GM13977 (cell line): ENCODE measurements at places on chromosomes 7 and 10.

- peak; percentile 13 for DNase-seq
Measured at GRCh38 chr10:114925587-114926586, 12.1 kb upstream of the TRUB1 start.

DNA sequence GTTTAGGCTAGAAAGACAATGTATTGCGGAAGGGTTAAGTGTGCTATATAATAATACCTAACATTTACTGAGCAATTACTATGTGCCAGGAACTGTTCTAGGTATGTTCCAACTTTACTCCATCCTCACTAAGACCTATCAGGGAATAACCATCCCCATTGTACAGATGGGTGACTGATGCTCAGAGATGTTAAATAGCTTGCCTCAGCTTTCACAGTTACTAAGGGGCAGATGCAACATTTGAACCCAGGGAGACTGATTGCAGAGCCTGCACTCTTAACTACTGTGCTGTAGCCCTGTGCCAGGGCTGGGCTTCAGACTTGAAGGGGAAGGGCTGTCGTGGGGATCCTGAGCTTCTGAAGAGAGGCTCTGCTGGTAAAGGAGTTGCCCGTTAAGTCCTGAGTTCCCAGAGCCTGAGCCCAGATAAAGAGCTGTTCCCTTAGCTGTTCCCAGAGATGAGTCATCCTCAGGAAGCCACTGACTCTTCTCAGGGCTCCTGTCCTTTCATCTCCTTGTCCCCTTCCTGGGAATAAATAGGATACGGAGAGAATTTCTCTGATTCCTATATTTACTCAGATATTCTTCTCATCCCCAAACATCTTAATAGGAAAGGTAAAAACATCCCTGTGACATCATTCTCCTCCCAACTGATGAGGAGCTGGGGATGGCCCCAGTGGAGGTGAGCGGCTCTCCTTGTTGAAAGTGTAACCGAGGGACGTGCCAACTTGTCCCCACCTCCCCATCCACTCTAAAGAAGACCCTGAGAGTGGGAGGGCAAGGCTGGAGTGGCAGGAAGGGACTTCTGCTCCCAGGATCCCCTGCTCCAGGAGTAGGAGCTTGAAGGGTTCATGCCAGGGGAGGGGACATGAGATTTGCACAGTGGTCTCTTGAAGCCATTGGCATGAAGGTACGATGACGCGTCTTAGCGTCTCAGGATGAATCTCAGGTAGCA, 28.0 kb upstream of the HABP2 start:
- DNase-seq, result no peak

- DNase-seq, result no peak
Measured at GRCh38 chr10:102401735-102402511, 6.4 kb downstream of the NFKB2 start.

DNA sequence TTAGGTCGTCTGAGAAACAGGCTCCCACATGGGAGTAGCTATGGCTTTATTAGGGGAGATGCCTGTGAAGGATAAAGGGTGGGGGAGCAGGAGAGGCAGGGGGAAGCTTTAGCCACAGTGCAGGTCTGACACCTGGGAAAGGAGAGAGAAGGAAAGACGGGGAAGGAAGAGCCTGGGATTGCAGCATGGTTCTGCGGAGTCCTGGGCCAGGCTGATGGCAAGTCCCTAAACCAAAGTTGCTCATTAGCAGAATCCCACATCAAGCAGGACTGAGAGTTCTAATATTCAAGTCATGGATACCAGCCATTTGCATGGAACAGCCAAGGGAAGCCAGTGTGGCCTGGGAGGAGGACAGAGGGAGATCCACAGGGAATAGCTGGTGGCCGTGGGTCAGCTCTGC, 414.8 kb downstream of the RPS24 start:
- DNase-seq, result no peak

- no peak for DNase-seq
Measured at GRCh38 chr7:150856303-150857275, 4.3 kb downstream of the AOC1 start.

GRCh38 chr10:86862786-86863483, 94.5 kb downstream of the MMRN2 start:
- DNase-seq, result no peak

DNA sequence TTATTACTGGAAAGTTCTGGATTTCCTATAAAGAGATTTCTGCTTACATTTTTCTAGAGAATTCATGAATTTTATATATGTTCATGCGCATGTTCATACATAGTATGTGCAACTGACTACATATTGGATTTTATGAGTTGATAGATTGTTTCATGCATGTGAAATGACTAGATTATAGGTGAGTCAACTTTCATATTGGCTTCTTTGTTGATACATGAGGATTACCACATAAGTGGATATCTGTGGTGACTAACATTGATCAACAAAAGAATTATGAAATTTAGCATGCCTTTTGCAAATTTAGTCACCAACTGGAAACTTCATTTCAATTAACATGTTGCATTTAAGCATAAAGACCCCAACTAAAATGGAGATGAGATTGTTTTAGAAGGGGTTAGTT, 99.0 kb downstream of the GNAT3 start:
- no peak for DNase-seq

- peak; percentile 61 for DNase-seq
Measured at GRCh38 chr7:44580945-44581878, 819 bp downstream of the TMED4 start.

- DNase-seq, result no peak
Measured at GRCh38 chr7:65247491-65247890, 126.2 kb upstream of the ZNF92 start.

- DNase-seq, result no peak
Measured at GRCh38 chr7:98735801-98736200, 118.7 kb downstream of the NPTX2 start.

- no peak for DNase-seq
Measured at GRCh38 chr7:127937066-127937680, 94.1 kb downstream of the LRRC4 start.

DNA sequence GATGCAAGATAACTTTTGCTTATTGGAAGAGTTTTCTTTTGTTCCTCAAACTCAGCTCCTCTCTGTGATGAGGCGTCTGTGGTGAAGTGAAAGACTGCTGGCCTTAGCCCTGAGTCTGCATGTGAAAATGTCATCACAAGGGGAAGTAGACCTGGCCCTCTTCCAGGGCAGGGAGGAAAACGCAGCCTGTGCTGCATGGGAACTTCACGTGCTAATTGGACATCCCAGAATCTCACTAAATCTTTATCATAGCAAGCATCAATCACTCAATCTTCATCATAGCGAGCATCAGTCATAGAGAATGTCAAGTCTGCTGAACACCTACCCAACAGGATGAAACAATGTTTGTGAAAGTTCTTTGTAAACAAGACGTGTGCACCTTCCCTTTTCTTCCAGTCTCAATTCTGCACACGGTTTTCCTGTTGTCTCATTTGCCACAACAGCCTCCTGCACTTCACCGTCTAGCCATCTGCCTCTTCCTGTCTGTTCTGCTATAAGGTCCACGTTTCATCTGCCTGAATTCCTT, 314.6 kb downstream of the FRMD4A start:
- no peak for DNase-seq

- no peak for DNase-seq
Measured at GRCh38 chr7:44625526-44626471, 19.4 kb downstream of the OGDH start.

DNA sequence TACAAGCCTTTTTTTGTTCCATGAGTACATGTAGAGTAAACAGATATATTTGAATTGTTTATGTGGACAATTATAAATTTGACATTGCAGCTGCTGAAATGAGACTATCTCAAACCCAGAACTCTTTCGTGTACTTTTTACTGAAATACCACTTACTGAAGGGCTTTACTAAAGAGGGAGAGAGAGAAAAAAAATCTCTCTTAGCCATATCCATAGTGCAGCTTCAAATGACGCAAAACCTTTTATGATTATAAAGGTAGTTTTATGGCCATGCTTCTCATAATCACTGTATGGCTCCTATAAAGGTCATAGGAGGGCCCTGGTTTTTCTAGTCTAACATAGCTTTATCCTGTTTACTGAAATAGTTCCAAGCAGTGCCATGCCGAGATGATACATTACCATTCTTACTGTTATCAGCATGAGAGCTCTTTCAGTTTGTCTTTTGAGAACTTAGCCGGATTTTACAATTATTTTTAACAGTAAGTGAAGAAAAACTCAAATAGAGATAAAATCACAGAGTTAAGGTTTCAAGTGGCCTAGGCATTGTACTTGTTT, 35.1 kb downstream of the KCND2 start:
- no peak for DNase-seq

DNA sequence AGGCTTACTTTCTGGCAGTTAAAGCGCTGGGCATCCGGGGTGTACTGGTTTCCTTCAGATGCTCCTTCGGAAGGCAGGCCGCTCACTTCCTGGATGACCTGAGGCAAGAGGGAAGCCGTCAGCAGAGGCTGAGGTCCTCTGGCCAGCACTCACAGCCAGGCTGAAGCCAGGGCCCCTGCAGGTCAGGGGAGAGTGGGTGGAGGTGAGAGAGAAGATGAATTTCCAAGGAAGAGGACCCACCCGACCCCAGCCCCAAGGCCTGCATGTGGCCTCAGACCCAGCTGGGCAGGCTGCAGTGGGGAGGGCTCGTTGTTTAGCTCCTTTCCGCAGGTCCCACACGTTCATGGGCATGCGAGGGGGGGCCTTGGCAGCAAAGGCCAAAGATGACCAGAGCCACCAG, 71.3 kb downstream of the VWA2 start:
- no peak for DNase-seq

DNA sequence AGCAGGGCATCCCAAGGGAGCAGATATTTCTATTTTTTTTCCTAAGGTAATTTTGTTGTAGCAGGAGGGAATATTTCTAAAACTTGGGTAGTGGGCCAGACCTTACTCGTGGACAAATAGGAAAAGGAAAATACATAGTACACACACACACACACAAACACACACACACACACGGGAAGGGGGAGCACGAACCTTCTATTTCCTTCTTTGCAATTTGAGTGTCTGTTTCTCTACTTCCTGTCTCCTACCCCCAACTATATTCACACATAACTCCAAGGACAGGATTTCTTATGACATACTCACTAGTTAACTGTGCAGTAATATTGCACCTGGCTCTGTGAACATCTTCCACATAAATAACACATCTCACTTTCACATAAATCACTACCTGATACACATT, 4.4 kb downstream of the LDB1 start:
- DNase-seq, result no peak

DNA sequence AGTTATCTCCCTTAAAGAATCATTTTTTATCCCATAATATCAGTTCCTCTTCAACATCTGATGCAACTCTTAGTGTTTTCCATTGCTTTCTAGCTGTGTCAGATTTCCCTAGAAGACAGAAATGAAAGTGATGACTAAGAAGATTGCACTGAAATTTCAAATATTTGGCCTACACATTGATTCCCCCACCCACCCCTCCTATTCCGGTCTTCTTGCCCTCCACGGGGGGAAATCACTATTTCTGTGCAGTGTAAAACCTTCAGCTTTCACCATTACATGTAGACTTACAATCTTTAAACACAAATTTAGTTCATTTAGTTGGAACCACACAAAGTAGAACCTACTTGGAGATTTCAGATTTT, 63.7 kb upstream of the IL6 start:
- peak; percentile 36 for DNase-seq

- DNase-seq, result no peak
Measured at GRCh38 chr10:45404087-45404769, 30.2 kb downstream of the ALOX5 start.

GRCh38 chr10:23157691-23158369, 34.3 kb upstream of the PTF1A start:
- DNase-seq, result peak; percentile 64

DNA sequence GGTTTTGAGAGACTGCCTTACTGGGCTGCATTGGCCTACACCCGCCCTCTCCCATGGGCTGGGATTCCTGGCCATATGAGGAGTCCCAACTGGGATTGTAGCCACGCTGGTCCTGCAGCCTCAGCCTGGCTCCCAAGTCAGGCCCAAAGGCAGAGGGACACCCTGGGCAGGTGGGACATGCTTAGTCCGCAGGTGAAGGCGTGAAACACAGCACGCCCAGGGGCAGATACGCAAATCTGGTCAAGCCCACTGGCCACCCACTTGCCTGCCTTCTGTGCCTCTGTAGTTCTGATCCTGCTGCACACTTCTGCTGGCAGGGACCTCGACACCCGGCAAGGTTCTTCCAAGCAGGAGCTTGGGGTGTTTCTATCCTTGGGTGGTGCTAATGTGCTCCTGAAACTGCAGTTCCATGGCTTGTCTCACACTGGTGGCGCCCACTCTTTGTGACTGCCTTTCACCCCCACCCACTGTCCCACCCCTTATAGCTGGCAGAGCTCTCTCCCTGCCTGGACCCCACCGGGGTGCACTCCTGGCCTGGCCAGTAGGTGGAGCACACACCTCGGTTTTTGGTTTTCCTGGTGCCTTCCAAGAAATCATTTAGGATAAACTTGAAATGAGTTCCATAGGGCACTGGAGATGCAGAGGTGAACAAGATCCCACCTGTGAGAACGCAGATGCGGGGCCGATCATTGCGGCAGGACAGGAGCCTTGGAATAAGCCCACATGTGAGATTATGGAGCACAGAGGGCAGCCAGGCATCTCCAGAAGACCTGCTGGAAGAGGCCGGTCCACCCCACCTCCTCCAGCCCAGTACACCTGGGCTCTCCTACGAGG, 47.9 kb downstream of the MKI67 start:
- DNase-seq, result peak; percentile 71

- DNase-seq, result no peak
Measured at GRCh38 chr10:17425584-17426262, 28.7 kb downstream of the ST8SIA6 start.

GRCh38 chr10:113301342-113301984, 251.4 kb upstream of the HABP2 start:
- DNase-seq, result no peak

GRCh38 chr7:151608031-151608551, 88.4 kb upstream of the RHEB start:
- DNase-seq, result no peak

GRCh38 chr7:127417346-127417745, 24.8 kb upstream of the ZNF800 start:
- peak; percentile 45 for DNase-seq

DNA sequence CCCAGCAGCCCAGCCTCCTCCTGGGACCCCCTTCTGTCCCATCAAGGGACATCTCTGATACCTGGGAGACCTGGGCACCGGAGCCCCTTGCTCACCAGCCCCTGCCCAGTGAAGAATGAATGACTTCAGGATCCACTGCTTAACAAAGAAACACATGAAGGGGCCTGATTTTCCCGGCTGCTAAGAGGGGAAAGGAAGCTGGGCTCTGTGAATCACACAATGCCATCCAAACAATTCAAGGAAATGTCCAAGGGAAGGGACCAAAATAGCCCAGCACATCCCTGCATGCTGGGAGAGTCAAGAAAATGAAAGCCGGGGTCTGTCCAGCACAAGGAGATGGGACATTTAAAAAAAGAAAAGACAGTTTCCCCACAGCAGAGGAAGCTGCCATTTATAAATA, 128.7 kb upstream of the JCAD start:
- no peak for DNase-seq

- peak; percentile 92 for DNase-seq
Measured at GRCh38 chr10:102399217-102400021, 3.9 kb downstream of the NFKB2 start.

GRCh38 chr7:134690614-134691504, 44.2 kb downstream of the BPGM start:
- DNase-seq, result no peak

GRCh38 chr7:35905555-35905954, 104.7 kb downstream of the SEPTIN7 start:
- no peak for DNase-seq

- DNase-seq, result no peak
Measured at GRCh38 chr10:118832241-118832651, 77.5 kb upstream of the CACUL1 start.
